ENCODE measurements at places on chromosomes 4 and X.

GRCh38 chr4:163161536-163162205 is 5.0 kb downstream of the NAF1 start:
- DNase-seq, result peak; percentile 17

GRCh38 chr4:173436771-173437265 is 37.9 kb upstream of the SCRG1 start:
- no peak for DNase-seq

- no peak for DNase-seq
Observed at GRCh38 chr4:53101191-53101581, 239.1 kb downstream of the RASL11B start.

DNA sequence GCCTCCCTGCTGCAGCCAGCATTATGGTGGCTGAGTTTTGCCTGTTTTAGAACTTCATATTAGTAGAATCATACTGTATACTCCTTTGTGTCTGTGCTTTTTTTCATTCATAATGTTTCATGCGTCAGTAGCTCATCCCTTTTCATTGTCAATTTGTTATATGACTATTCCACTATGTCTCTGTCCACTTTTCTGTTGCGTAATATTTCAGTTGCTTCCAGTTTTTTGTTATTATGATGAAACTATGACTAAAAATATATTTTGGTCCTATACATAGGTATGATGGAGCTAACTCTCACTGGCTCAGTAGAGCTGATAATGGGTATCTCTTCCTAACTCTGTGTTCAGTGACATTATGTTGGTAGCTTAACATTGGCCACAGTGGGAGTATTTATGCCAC is 48.3 kb downstream of the DMP1 start:
- no peak for DNase-seq

GRCh38 chr4:168304744-168305459 is 13.7 kb downstream of the DDX60 start:
- DNase-seq, result no peak

DNA sequence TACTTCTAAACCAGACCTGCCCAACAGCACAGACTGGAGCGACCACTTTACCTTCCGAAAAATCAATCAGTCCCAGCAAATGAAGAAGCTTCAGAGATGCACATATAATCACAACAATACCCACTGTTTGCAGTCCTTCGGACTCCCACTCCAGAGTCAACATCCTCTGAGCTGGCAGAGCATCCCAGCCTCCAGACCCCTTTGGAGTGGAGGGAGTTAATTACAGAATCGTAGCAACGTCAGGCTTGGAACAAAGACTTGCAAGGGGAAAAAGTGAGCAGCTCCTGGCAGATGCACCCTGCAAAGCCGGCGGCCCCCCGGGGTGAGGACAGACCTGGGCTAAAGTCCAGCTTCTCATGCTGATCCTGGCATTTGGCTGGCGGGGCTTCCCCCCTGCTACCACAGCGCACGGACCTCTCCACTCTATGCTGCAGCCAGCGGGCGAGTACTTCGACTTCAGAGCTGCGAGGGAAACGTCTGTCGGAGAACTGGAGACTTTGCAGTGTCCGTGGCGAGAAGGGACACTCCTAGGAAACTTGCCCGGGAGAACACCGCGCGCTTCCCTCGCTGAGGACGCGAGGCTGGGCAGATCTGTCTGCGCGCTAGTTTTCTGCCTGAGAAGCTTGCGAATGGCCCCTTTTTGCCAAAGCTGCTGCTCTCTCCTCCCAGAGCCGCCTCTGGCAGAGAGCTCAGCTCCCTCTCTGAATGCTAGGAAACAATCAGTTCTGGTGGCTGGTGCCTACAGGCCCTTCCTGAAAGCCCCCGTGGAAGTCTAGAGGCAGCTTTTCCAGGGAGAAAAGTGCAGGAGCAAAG is 283.7 kb downstream of the PACRGL start:
- no peak for DNase-seq

DNA sequence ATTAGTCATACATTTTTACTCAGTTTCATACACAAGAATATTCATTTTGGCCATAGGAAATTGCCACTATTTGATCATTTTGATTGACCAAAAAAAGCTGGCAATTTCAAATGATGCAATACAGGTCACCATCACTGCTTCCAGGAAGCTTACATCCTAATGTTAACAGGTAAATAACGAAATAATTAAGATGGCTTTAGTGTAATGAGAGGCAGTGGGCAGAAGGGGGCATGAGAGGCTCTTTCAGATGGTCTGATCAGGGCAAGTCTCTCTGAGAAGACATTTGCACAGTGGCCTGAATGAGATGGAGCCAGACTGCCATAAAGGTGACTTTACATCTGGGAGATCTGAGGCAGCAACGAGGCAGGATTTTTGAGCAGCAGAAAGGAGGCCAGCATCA is 170.7 kb downstream of the SLIT2 start:
- DNase-seq, result peak; percentile 1

DNA sequence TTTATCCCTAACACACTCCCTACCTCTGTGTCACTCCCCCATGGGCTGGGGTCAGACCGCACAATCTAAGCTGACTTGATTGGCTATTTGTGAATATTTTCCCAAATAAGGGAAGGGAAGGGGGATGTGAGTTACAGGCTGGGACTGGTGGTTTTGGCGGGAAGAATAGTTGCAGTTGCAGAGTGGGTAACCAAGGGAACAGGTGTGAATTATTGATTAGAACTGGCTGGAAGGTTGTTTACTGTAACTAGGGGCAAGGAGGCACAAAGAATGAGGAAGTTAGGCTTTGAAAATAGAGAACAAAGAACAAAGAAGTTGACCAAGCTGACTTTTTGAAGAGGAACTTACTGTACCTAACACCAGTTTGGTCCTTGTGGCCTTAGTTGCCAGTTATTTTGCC is 88.0 kb upstream of the XAGE2 start:
- DNase-seq, result no peak

- no peak for DNase-seq
Observed at GRCh38 chrX:109684136-109684535, 48.9 kb downstream of the ACSL4 start.

GRCh38 chr4:63580796-63581475 is 828.3 kb downstream of the TECRL start:
- DNase-seq, result no peak

DNA sequence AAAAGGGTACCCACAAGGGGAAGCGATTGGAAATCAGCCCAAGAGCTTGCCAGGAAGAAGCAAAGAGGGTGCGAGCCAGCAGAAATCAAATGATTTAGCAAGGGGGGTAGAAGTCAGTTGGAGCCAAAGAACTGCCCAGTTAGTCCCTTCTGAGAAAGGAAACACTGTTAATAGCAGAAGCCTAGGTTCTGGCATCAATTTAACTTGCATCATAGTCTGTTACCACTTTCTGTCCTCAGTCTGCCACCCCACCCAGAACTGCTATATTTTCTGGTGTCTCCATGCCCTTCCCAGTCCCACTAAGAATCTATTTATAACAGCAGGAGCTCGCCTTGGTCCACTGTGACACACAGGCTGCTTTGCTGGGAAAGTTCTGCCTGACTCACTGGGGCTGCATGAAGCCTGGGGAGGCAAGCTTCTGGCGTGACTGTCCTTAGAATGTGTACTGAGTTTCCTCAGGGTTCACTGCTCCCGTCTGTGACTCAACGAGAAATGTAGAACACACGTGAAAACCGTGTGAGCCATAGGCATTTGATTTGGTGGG is 157.8 kb upstream of the TTC29 start:
- DNase-seq, result no peak

- no peak for DNase-seq
Observed at GRCh38 chr4:85522277-85522676, 47.3 kb downstream of the ARHGAP24 start.

DNA sequence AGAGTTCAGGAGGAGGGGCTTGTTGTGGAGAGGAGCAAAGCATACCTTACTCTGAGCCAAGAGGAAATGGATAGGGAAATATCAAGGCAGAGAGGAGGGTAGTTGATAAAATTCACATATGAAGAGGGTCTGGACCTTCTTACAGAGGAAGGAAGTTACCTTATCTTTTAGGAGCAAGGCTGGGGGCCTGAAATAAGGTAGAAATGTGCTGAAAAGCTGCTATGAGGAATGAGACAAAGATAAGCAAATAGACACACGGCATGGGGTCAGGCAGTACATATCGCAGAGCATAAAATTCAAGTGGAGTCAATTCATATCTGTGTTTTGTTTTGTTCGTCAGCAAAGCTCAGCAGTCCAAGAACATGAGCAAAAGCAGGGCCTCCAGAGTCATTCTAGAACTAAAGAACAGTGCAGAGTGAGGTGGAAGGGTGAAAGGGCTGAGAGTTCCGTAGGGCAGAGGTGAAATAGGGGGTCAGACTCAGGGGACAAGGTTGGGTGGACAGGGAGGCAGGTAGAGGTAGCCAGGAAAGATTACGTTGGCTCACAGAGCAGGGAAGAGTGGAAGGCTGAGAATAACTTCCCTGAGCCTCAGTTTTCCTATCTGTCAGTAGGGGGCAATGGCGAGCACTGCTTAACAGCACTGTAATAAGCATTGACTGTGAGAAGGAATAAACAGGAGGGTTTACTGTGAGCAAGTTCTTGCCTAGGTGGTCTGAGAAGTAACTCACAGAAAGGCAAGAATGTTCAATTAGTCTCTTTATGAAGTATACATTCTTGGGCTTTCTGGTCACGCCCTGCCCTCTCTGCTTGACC is 9.2 kb downstream of the VSIG4 start:
- DNase-seq, result peak; percentile 9

GRCh38 chrX:133865761-133866471 is 119.5 kb downstream of the GPC3 start:
- DNase-seq, result no peak

DNA sequence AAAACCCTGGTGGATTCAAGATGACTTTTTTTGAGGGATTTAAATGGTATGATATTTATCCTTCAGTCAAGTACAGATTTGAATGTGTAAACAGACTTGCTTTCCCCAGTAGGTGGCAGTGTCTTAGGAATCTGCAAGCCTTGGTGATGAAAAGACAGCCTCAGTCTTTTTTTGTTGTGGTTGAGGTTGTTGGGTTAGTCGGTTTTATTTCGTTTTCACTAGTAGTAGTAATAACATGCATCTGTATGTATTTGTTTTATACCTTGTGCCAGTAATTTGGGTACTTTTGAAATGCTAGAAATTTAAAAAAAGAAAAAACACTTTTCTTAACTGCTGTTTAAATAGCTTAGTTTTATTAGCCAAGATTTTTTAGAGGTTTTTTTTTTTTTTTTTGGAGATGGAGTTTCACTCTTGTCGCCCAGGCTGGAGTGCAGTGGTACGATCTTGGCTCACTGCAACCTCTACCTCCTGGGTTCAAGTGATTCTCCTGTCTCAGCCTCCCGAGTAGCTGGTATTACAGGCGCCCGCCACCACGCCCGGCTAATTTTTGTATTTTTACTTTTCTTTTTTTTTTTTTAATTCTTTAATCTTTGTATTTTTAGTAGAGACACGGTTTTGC is 39.2 kb downstream of the COPS4 start:
- DNase-seq, result peak; percentile 45

GRCh38 chr4:179110356-179110755 is 1668.1 kb upstream of the AGA start:
- DNase-seq, result no peak

- DNase-seq, result no peak
Observed at GRCh38 chr4:112402098-112402497, 104.9 kb downstream of the ALPK1 start.

DNA sequence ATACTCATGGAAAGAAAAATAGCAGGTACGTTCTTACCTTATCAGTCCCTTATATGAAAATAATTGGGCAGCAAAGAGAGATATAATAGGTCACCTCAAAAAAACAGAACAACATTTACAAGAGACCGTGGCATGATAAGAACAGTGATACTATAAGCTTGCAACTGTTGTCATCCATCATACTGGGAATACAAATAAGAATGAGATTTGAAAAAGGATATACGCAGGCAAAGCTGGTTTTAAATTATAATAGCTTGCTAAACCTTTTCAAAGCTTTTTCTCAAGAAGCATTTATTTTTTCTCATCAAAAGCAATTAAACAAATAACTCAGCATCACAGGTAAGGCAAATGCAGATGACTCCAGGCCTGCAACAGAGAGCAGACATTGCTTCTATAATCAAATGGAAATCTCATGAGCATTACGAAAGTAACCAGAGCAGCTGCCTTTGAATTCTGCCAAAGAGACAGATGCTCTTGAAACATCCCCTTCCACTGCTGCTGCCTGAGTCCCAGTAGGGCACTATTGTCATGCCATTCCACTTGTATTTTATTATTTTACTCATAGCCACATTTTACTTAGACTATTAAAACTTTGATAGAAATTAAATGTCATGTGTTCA is 620.6 kb upstream of the GNPDA2 start:
- DNase-seq, result no peak

DNA sequence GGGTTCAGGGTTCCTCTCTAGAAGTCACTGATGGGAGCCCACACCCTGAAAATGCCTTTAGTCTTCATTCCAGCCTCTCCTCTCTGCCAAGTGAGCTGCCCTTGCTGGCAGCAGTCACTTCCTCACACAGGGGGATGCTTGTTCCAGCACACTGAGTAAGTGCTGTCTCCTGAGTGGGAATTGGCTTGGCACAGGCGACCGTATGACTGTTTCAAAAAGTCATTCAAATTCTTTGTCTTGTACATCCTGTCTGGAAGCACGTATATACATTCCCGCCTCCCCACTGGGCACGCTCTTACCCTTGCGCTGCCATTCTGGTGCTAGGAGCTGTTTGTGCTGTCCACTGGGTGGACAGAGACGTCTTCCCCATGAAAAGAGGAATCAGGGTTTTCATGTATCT is 40.2 kb upstream of the CD99 start:
- no peak for DNase-seq

- no peak for DNase-seq
Observed at GRCh38 chr4:68797618-68798017, 18.2 kb upstream of the UGT2B10 start.

DNA sequence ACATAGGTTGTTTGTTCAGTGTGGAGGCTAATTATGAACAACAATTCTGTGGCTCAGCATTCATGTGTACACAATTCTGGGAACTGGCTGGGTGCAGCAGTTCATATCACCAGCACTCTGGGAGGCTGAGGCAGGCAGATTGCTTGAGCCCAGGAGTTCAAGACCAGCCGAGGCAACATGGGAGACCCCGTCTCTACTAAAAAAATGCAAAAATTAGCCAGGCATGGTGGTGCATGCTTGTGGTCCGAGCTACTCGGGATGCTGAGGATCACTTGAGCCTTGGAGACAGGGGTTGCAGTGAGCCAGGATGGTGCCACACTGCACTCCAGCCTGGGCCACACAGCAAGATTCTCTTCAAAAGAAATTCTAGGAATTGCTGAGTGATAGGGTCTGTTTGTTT is 4.5 kb upstream of the PPP2R2C start:
- DNase-seq, result no peak

DNA sequence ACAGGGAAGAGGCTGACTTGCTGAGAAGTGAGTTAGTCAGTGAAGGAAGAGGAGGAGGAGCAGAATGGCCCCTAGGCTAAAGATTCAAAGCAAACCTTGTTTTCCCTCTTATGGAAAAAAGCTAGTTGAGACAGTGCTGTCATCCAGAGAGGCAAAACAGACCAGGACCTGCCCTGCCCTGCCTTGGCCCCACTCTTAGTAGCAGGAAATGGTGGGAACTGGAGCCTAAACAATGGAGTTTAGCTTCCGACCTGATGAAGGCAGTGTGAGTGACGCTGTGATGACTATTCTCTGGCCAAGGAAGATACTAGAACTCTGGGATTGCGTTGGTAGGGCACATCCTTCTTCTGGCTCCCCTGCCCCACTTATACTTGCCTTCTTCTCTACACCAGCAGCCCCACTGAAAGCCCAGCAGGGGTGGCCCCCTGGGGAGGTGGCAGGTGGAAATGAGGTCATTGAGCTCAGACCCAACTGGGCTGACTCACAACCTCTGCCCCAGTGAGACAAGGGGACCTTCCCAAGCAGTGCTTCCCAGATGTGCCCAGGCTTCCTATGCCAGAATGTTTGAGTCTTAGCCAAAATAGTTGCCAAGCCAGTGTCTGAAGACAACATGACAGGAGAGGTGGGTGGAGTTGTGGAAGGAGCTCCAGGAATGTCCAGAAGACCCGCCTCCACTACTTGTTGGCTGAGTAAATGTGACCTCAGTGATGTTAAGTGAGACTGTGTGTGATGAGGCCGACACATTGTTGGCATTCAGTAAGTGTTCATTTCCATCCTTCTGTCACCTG is 38.8 kb downstream of the MSN start:
- no peak for DNase-seq

Measured in activated T-cell treated with anti-CD3 and anti-CD28 coated beads for 4 hours (primary cell).